ENCODE measurements at places on chromosomes 1 and 21.
A peak's percentile ranks its signal among the peaks of the same experiment; 100 is the strongest.

DNA sequence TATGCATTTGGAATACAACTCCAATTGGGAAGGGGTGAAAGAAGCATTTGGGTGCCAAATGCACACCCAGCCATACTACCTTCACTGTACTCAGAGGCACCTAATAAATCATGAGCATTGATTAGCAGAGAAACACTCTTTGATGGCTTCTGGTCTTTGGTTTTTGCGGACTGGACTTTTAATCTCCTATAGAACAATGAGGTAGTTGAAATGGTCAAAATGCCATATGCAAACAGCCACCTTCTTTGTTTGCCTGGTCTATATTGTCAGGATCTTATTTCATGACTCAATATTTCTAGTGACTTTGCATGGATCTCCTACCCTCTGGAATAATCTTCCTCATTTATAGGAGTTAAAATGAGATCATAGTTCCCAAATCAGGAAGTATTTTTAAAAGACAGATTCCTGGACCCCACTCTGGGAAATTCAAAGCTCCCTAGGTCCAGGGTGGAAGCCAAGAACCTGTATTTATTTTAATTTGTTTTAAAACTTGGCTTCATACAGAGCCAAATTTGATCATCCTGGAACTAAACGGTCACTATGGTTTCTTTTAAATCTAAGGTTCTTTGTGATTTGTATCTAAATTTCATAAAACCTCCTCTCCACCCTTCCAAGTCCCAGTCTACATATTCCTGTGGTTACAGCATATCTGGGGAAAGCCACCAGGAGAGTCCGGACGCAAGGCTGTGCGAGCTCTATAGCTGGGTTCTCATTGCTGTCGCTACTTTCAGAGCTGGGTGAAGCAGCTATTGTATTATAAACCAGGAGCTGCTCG lies 8.7 kb downstream of the FAM3B start:
- DNase-seq, result no peak

GRCh38 chr1:16391411-16391810 lies 24.4 kb downstream of the SZRD1 start:
- DNase-seq, result no peak

- peak; percentile 42 for DNase-seq
Measured at GRCh38 chr1:40032240-40032891, 8.2 kb upstream of the CAP1 start.

DNA sequence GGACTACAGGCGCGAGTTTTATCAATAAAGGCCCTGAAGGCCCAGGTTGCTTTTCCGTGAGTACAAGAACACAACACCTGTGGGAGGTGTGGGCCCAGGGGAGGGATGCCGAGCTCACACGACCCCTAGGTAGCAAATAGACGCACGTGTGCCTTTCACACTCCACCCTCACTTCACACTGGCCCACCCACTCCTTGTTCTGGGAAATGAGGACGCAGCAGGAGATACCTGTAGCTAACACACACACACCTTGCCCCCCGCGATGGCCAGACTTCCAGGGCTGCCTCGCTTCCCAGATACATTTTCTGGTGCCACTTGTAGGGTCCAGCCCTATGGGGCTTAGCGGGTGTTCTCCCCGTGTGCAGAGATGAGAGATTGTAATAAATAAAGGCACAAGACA lies 4.3 kb upstream of the CCDC27 start:
- no peak for DNase-seq

DNA sequence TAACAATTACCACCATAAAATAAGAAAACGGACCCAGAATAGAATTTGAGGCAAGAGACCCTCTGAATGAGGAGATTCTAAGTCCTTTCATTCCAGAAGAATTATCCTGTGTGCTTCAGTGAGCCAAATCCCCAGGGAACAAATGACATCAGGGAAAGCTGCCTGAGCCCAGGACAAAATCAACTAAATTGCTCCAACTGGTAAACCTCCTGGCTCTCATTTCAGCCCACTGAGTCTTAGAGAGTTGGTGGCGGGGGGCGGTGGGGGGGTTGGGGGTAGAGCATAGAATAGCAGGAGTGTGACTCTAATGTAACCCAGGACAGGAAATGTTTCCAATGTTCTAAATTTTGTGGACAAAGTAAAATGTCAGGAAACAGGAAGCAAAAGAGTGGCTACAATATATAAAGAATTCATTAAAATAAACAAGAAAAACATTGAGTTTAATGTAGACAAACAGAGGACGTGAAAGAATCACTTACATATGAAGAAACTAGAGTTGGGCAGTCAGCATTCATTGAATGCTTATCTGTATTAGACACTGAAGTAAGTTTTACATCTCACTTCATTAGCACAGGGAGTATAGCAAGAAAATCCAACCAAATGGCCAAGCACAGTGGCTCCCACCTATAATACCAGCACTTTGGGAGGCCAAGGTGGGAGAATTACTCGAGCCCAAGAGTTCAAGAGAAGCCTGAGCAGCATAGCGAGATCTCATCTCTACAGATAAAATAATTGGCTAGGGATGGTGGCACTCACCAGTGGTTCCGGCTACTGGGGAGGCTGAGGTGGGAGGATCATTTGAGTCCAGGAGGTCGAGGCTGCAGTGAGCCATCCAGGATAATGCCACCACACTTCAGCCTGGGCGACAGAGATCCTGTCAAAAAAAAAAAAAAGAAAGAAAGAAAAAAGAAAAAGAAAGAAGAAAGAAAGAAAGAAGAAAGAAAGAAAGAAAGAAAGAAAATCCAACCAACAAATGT lies 75.1 kb downstream of the DHRS3 start:
- DNase-seq, result no peak

DNA sequence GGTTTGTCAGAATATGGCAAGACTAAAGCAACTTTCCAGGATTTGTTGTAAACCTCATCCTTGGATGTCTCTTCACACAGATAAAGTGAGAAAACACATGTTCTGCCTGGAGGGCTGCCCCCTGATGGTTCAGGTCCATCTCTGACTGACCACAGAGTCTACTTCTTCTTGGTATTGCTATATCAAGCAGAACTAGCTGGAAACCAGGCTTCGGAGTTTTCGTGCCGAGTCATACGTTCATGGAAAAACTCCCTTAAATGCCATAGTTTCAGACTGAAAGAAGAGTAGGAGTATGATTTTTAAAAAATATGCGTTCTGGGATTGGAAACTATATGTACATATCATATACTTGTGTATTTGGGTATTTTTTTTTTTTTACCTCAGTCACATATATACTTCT lies 5.8 kb downstream of the OR10T2 start:
- no peak for DNase-seq

GRCh38 chr1:234918961-234919761 lies 209.5 kb downstream of the TOMM20 start:
- no peak for DNase-seq

- DNase-seq, result no peak
Measured at GRCh38 chr21:40383951-40384350, 463.0 kb downstream of the DSCAM start.

- no peak for DNase-seq
Measured at GRCh38 chr1:53206735-53207379, 10.2 kb downstream of the CPT2 start.

DNA sequence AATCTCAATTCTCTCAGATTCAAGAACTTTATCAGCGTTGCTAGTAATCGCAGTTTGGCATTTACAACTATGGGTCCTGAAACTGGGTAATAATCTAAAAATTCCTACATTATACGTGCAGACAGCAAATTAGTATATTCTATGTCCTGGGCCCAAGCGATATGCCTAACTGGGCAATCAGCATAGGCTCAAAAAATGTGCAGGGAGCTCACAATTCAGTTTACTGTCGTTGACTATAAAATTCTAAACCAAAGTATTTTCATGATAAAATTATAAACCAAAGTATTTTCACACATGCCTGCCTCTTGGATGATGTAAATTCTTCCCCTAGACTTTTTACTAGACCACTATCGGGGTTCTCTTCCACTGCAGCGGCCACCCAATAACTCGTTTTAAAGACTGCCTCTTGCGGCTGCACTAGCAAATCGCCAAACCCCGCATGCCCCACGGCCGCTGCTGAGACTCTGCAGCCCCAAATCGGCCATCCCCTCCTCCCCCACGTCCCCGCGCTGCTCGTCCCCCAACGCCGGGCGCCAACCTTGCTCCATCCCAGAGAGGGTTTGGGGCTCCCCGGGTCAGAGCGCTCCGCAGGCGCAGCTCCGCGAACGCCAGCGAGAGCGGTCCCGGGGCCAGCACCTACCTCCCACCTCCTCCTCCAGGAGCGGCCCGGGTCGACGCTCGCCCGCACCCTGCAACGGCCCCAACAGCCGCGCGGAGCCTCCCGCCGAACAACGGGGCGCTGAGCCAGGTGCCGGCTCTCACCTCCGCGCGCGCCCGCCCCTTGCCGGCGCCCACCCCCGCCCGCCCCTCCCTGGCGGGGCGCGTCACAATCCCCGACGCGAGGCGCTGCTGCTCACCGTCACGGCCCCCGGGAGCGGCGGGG lies 506 bp downstream of the SSX2IP start:
- peak; percentile 28 for DNase-seq

DNA sequence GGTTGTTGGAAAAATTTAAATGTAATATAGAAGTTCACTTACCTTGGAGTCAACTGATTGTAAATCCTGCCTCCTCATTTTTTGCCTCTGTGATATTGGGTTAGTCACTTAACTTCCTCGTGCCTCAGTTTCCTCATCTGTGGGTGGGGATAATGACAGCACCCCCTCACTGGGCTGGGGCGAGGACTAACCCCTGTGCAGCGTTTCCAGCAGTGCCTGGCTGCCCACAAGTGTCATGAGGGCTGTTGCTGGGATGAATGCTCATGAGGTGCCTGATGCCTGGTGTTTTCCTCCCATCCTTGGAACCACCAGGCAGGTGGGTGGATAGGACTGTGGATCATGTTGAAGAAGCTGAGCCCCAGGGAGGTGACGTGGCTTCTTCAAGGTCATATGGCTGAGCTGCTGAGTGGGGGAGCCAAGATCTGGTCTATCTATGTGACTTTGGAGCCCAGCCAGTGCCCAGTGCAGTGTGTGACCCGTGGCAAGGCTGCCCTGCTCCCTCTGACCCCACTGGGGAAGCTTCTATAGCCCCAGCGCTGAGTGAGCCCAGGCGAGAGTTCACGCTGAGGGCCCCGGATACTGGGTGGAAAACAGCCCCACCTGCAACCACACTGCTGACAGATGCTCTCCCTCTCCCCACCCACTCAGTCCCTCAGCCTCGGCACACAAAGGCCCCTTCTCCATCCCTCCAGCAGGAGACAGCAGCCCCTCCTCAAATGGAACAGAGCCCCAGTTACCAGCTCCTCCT lies 446.0 kb downstream of the PTPRU start:
- DNase-seq, result no peak

DNA sequence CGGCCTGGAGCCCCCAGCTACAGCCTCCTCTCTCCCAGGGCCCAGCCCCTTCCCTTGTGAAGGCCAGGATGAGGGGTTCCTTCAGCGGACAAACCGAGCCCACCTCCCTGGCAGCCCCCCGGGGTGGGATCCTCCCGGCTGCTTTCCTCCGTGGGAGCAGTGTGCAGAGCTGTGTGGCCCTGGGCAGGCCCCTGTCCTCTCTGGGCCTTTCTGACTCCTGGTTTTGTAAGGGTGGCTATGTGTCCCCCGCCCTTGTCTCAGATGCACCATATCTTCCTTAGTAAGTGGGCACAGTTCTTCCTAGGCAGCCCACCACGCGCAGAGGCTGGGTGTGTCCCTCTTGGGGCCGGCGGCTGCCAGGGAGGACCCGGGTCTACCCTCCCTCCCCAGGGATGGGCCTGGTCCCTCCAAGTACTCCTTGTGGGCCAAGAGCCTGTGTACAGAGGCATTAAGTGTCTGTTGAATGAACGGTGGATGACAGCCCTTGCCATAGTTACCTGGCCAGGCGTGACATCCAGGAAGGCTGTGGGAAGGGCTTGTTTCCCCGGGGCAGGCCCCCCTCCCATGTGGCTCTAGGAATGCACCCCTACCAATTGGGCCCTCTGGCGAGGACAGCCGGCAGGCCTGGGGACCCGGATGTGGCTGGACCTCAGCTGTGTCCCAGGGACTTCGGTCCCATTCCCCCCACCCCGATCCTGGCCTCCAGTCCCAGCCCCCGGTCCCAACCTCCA lies 3.8 kb downstream of the SMIM1 start:
- DNase-seq, result no peak

GRCh38 chr1:200640963-200641401 lies 20.4 kb upstream of the KIF14 start:
- peak; percentile 6 for DNase-seq

DNA sequence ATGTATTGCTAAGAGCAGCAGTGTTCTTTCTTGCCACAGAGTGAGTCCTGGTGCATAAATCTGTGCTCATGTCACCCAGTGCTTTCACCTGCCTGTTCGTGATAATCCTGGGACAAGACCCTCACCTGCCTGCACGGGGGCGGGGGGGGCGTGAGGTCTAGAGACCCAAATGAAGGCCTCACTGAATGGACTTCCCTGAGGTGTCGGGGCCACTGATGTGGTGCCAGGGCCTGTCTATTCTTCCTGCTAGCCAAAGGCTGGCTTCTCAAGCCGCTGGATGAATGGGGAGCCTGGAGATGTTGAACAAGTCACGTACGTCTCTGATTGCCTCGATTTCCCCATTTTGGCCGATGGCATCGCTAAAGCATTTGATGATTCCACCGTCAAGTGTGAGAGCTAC lies 118.8 kb upstream of the IRF2BP2 start:
- DNase-seq, result no peak

- DNase-seq, result no peak
Measured at GRCh38 chr1:67514300-67514699, 84.1 kb upstream of the SERBP1 start.

DNA sequence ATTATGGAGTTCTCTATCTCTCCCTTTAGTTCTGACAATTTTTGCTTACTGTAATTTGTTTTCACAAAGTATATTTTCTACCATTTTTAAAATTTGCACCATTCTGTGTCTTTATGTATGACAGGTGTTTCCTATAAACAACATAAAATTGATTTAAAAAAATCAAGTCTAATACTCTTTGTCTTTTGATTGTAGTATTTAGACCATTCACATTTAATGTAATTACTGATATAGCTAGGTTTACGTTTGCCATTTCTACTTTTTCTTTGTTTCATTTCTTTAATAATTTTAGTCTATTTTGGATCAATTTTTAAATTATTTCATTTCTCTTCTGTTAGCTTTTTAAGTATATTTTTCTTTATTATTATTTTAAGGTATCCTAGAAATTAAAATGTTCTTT lies 44.4 kb upstream of the LCE5A start:
- no peak for DNase-seq

DNA sequence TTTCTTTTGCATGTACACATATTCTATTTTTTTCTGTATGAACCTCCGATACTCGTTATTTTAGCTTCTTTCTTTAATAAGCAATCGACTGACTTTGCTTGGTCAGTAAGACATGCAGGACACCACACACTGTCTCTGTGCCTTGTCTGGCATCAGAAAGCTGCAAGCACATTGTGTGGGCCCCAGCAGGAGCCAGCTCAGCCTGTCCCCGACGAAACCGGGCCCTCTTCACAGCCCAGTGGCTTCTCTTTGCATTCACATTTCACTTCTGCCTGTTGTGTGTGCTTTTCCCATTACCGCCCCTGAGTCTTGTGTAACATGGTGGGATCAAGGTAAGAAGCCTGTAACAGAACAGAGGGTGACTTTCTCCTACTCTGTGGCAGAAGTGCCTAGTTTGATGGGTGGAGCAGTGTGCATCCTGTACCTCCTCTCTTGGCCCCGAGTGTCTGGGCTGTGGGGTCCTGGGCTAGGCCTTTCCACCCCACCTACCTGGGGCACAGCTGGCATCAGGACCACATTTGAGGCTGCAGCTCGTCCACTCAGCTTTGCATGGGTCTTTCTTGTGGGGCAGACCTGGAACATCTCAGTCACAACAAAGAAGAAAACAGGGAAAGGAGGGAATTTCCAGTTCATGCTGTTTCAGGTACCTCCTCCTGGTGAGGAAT lies 118.9 kb upstream of the COL6A1 start:
- DNase-seq, result no peak

GRCh38 chr1:192805832-192806323 lies 3.0 kb upstream of the RGS2 start:
- DNase-seq, result peak; percentile 80

- DNase-seq, result no peak
Measured at GRCh38 chr1:198597690-198598430, 41.0 kb upstream of the PTPRC start.
